ENCODE measurements at places on chromosomes 6 and 20.

GRCh38 chr6:37260444-37260843 lies 2.5 kb upstream of the TMEM217 start:
- no peak for DNase-seq
- no peak overlapping the region for H3K4me3 ChIP-seq
- no peaks in the 10 kb centered on the region for H3K27me3 ChIP-seq
- H3K4me1 ChIP-seq: peaks cover 38% of the 10 kb centered on the region
- no peaks in the 10 kb centered on the region for H3K36me3 ChIP-seq

GRCh38 chr6:12266571-12266970 lies 23.6 kb upstream of the EDN1 start:
- H3K27me3 ChIP-seq: no peaks in the 10 kb centered on the region
- H3K4me1 ChIP-seq: no peaks in the 10 kb centered on the region
- H3K27ac ChIP-seq: no peak overlapping the region
- H3K4me3 ChIP-seq: no peak overlapping the region

DNA sequence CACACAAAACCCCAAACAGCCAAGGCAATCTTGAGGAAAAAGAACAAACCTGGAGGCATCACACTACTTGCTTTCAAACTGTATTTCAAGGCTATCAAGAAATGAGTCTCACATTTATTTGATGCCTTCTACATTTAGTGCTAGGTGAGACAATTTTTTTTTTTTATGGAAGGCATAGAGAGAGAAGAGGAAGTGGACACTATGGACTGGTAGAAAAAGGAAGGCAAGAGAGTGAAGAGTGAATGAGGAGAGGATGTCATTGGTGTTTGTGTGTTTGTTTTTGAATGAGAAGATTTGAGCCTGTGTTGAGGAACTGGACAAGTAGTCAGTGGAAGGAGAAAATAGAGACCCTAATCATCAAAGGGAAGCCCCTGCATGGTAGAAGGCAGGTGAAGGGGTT lies 182.0 kb upstream of the JAG1 start:
- no peak for DNase-seq
- no peak overlapping the region for H3K27ac ChIP-seq
- H3K4me3 ChIP-seq: no peak overlapping the region
- peaks cover 7% of the 10 kb centered on the region for H3K4me1 ChIP-seq
- H3K36me3 ChIP-seq: no peaks in the 10 kb centered on the region

GRCh38 chr6:166379103-166379586 lies 3.6 kb downstream of the MPC1 start:
- peak overlapping the region; percentile 90 for H3K27ac ChIP-seq
- no peaks in the 10 kb centered on the region for H3K27me3 ChIP-seq
- peaks cover 5% of the 10 kb centered on the region for H3K4me1 ChIP-seq
- no peak for DNase-seq

DNA sequence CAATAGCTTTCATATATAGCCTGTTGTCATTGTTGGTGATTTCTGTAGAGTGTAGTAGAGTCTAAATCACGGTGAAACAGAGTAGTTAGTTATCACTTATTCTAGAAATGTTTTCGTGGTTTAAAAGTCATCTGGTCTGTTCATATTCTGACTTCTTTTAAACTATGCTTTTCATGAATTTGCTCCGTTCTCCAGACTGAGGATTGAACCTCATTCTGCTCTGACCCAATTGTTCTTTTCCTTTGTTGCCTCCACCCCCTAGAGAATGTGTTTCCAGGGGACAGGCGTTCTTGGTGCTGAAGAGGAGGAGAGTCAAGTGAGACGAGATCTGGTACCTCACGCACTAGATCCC lies 748 bp upstream of the ZNF292 start:
- H3K4me1 ChIP-seq: peaks cover 36% of the 10 kb centered on the region
- no peak for DNase-seq
- peak overlapping the region; percentile 98 for H3K27ac ChIP-seq
- H3K27me3 ChIP-seq: no peaks in the 10 kb centered on the region
- H3K36me3 ChIP-seq: no peaks in the 10 kb centered on the region

- no peak for DNase-seq
- no peaks in the 10 kb centered on the region for H3K27me3 ChIP-seq
- no peak overlapping the region for H3K27ac ChIP-seq
- peaks cover 14% of the 10 kb centered on the region for H3K36me3 ChIP-seq
- H3K4me1 ChIP-seq: no peaks in the 10 kb centered on the region
Measured at GRCh38 chr6:35426074-35426473, 26.1 kb upstream of the FANCE start.

- H3K27ac ChIP-seq: no peak overlapping the region
- H3K36me3 ChIP-seq: no peaks in the 10 kb centered on the region
- no peak overlapping the region for H3K4me3 ChIP-seq
Measured at GRCh38 chr6:109722011-109722410, 30.9 kb downstream of the FIG4 start.

GRCh38 chr6:38157905-38158304 lies 338.4 kb downstream of the ZFAND3 start:
- no peaks in the 10 kb centered on the region for H3K4me1 ChIP-seq
- H3K36me3 ChIP-seq: no peaks in the 10 kb centered on the region
- no peak for DNase-seq
- H3K27me3 ChIP-seq: no peaks in the 10 kb centered on the region

- no peak overlapping the region for H3K4me3 ChIP-seq
- no peaks in the 10 kb centered on the region for H3K36me3 ChIP-seq
- H3K27me3 ChIP-seq: no peaks in the 10 kb centered on the region
- peaks cover 3% of the 10 kb centered on the region for H3K4me1 ChIP-seq
- DNase-seq: no peak
- H3K27ac ChIP-seq: no peak overlapping the region
Measured at GRCh38 chr6:25010902-25011625, 75.3 kb upstream of the RIPOR2 start.

DNA sequence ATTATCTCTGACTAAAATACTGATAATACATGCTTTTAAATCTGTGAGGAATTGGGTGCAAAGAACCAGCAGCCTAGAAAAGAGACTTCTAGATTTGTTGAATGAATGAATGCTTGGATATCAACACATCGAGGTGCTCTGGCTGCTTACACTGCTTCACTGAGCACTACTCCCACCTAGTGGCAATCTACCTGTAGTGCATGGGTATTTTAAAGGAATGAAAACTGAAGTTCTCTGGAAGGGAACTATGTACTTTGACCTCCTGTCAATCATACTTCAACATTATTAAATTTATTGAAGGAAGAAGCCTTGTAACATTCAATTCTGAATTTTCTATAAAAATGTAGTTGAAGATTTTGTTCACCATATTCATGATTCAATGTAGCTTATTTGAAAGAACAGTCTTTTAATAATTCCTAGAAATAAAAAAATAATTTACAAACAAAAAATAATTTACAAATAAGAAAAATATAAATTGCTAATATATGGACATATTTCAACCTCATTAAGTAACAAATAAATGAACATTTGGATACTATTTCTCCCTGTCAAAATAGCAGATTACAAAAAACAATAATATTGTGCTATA lies 111.2 kb upstream of the MMS22L start:
- H3K4me1 ChIP-seq: no peaks in the 10 kb centered on the region
- DNase-seq: peak; percentile 7
- H3K27me3 ChIP-seq: no peaks in the 10 kb centered on the region
- H3K4me3 ChIP-seq: no peak overlapping the region
- no peaks in the 10 kb centered on the region for H3K36me3 ChIP-seq

GRCh38 chr20:51454250-51454865 lies 88.2 kb downstream of the NFATC2 start:
- no peak for DNase-seq
- peaks cover 3% of the 10 kb centered on the region for H3K4me1 ChIP-seq
- H3K27ac ChIP-seq: no peak overlapping the region

- peak overlapping the region; percentile 39 for H3K27ac ChIP-seq
- H3K27me3 ChIP-seq: no peaks in the 10 kb centered on the region
- no peaks in the 10 kb centered on the region for H3K36me3 ChIP-seq
Measured at GRCh38 chr6:154622618-154623336, 110.4 kb upstream of the SCAF8 start.

DNA sequence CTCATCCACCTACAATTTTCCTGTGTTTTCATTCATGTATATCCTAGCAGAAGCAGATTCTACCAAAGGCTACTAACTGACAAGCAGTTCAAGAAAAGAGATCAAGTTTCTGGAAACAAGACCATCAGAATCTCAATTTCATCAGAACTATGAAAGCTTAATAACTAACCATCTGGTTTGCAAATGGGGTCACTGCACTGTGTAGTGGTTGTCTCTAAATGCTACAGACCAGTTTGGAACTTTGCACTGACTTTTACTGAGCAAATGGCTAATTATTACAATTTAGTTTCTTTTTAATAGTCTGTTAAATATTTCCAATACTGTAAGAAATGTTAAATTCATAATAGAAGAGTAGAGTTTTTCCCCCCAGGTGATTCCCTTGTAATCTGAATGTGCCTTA lies 64.5 kb downstream of the REPS1 start:
- no peaks in the 10 kb centered on the region for H3K27me3 ChIP-seq
- no peak overlapping the region for H3K4me3 ChIP-seq
- H3K4me1 ChIP-seq: no peaks in the 10 kb centered on the region

DNA sequence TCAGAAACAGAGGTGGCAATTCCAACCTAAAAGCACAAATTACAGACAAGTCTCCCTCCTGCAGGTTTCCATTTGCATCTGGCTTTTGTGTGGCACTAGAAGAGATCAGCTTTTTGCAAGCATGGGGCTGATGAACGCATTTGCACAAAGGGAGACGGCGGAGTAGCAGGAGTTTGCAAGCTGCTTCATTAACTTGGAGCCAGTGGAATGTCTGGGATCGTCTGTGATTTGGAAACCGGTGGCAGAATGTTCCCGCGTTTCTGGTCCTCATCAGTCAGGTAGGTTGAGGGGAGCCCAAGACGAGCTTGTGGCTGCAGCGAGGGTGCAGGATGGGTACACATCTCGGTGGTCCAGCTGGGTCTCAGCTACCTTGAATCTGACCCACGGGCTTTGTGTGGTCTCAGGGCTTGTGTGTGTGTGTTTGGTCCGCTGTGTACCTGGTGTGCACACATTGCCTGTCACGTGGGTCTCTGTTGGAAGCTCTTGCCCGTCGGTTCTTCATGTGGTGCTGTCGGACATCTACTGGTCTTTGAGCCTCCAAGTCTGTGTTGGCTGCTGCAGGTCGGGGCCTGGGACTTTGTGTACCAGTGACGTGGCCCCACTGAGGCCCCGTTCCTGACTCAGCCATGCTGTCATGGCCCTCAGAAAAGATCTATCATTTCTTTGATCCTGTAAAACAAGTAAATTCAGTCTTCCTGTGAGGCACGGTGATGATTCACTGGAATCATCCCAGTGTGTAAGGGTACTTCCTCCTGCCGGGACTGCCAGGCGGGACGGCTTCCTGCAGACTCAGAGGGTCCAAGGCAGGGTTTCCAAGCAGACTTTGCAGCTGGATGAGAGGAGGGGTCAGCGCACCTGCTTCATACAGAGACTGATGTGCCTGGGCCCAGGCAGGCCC lies 12.4 kb upstream of the MYT1 start:
- H3K27me3 ChIP-seq: no peaks in the 10 kb centered on the region
- no peak overlapping the region for H3K4me3 ChIP-seq
- H3K36me3 ChIP-seq: no peaks in the 10 kb centered on the region

GRCh38 chr6:135325624-135326424 lies 144.7 kb downstream of the MYB start:
- DNase-seq: no peak
- no peaks in the 10 kb centered on the region for H3K4me1 ChIP-seq
- H3K27ac ChIP-seq: no peak overlapping the region
- no peaks in the 10 kb centered on the region for H3K36me3 ChIP-seq

- no peaks in the 10 kb centered on the region for H3K27me3 ChIP-seq
- no peaks in the 10 kb centered on the region for H3K36me3 ChIP-seq
- no peak overlapping the region for H3K4me3 ChIP-seq
- peaks cover 22% of the 10 kb centered on the region for H3K4me1 ChIP-seq
- H3K27ac ChIP-seq: no peak overlapping the region
- DNase-seq: no peak
Measured at GRCh38 chr6:56529594-56530191, 113.0 kb downstream of the DST start.

GRCh38 chr6:83199173-83199862 lies 6.2 kb downstream of the RWDD2A start:
- DNase-seq: no peak
- no peaks in the 10 kb centered on the region for H3K27me3 ChIP-seq
- no peak overlapping the region for H3K27ac ChIP-seq
- no peak overlapping the region for H3K4me3 ChIP-seq
- peaks cover 13% of the 10 kb centered on the region for H3K4me1 ChIP-seq

- H3K36me3 ChIP-seq: no peaks in the 10 kb centered on the region
- no peak overlapping the region for H3K27ac ChIP-seq
- H3K27me3 ChIP-seq: no peaks in the 10 kb centered on the region
- H3K4me3 ChIP-seq: no peak overlapping the region
Measured at GRCh38 chr20:44079291-44079690, 107.7 kb downstream of the JPH2 start.

DNA sequence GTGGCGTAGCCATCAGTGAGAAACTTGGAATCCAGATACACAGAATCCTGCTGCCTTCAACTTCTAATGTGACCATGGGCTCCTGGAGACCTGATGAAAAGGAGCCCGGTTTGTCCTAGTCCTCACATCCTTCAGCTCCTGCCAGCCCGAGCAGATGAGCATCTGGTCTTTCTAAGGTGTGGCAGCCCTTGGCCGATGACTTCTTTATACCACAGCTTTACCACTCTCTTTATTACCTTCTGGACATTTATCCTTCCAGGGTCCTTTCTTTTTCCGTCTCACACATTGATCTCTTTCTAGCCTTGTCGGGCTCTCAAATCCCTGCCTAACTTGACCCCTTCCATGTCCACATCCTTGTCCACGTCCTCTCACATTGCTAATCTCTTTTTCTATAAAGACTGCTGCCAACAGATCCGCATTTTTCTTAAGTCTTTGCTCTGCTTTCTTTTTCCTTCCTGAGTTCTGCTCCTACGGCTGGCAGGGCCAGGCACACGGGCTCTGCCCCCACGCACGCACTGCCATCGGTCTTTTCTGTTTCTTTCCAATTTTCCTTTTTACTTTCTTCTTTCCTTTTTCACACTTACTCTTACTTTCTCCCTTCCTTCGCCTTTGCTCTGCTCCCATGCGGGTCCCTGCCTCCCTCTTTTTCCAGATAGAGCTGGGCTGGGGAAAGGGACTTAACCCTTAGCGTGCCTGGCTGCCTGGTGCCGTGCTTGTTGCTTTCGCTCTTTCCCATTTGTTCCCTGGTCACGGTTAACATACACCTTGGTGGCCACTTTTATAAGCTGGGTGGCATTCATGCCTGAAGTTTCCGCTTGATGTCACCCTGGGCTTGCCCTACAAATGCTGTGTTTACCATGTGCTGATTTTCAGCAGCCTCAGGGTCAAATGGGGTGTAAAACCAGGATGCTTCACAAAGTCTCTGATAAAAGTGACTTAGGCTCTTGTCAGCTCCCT lies 9.4 kb upstream of the GMPR start:
- DNase-seq: no peak
- H3K4me3 ChIP-seq: no peak overlapping the region
